Heart left ventricle (tissue), 16 donors: ENCODE measurements at places on chromosomes 13 and 19. TPM values are rescaled to one million over a fixed set of nuclear protein-coding genes. Genes with fewer than 3 reads are reported as not detected.

SIGLEC7 gene
- not detected for total RNA-seq

IGFL1 gene
- total RNA-seq: not detected

PRR22 gene
- total RNA-seq: 1.1 TPM

HIPK4 gene
- 0.07 TPM for total RNA-seq

ATP5F1D gene
- total RNA-seq: 201 TPM

DNA sequence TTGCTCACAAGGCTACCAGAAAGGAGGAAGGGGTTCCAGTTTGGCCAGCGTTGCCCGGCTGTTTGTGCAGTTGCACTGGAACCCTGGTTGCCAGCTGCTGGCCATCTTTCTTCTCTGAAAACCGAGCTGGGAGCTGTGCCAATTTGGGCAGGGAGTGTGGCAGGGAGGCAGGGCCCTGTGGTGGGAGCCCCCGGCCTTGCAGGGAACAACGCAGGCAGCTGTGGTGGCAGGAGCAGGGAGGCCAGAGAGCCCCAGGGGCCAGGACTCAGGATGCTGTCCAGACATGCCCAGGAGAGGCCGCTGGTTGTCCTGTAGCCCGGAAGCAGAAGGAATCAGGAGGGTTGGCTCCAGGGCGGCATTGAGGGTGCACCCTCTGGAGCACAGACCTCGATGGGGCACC, 4.8 kb downstream of the KMT5C start:
- DNase-seq: no peak
- H3K4me1 ChIP-seq: peaks cover 28% of the 10 kb centered on the region
- H3K36me3 ChIP-seq: peaks cover 19% of the 10 kb centered on the region
- H3K27me3 ChIP-seq: no peaks in the 10 kb centered on the region
- no peak overlapping the region for H3K4me3 ChIP-seq

GRCh38 chr13:87887459-87888123, 216.4 kb downstream of the SLITRK5 start:
- no peak for DNase-seq
- H3K36me3 ChIP-seq: no peaks in the 10 kb centered on the region
- no peak overlapping the region for H3K27ac ChIP-seq
- no peaks in the 10 kb centered on the region for H3K27me3 ChIP-seq
- H3K4me1 ChIP-seq: no peaks in the 10 kb centered on the region
- no peak overlapping the region for H3K4me3 ChIP-seq

DNA sequence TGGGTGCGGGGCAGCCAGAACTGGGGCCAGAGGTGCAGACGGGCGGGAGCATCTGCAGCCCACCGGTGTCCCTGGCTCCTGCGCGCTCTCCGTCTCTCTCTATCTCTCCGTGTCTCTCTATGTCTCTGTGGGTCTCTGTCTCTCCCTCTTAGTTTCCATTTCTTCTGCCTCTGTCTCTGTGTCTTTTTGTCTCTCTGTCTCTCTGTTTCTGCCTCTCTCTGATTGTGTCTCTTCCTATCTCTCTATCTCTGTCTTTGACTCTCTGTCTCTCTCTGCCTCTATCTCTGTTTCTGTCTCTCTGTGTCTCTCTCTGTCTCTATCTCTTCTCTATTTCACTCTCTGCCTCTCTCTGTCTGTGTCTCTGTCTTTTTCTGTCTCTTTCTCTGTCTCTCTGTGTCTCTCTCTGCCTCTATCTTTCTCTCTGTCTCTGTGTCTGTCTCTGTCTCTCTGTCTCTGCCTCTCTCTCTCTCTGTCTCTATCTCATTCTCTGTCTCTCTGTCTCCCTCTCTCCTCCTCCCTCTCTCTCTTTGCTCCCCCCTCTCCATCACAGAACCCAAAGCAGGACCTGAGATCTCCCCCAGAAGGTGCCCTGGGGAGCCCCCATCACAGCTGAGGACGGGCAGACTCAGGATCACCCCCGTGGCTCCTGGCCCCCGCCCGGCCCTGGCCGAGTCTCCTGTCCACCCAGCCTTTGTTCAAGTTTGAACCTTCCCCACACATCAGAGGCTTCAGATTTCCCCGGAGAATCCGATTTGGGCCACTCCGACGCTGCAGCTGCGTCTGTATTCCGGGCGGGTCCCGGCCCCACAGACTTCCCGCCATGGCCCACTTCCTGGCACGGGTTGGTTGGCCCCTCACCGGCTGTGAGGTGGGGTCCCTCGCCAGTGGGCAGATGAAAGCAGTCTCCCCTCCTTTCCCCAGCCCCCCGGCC, 48.6 kb upstream of the TCF3 start:
- no peak overlapping the region for H3K4me3 ChIP-seq
- no peaks in the 10 kb centered on the region for H3K36me3 ChIP-seq
- H3K27ac ChIP-seq: no peak overlapping the region
- H3K4me1 ChIP-seq: no peaks in the 10 kb centered on the region
- peaks cover 29% of the 10 kb centered on the region for H3K27me3 ChIP-seq

DNA sequence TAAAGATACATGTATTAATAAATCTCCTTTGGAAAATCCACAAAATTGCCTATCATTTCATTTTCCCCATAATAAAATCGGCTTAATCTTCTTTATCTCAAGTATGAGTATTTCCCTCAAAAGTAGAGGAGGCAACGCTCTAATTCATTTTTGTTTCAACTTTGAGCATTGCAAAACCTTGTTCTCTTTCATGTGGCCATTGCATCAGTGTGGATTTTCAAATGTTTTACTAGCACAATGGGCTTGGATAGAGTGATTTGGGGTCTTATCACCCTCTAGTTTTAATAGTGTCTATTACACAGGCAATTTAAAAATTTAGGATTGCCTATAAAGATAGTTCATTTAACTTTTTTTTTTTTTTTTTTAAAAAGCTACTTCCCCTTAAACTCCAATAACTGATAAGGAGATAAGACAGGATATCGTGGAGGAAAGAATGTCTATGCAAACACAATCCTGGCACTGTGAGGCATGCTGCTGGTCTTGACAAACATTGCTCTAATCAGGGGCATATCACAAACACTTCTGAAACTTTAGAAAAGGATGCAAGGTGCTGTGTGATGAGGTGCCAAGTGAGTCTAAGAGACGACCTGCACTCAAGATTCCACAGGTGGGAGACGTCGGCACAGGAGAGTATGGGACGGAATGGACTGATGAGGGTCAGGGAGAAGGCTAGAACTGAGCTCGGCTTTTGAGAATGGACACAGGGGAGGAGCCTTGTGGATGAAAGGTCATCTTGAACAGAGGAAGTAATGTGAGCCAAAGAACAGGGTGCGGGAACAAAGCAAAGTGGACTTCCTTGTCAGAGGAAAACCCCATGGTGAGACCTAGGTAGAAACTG, 199.7 kb downstream of the IRS2 start:
- H3K27me3 ChIP-seq: no peaks in the 10 kb centered on the region
- no peak overlapping the region for H3K27ac ChIP-seq
- H3K36me3 ChIP-seq: no peaks in the 10 kb centered on the region
- DNase-seq: no peak

- H3K27ac ChIP-seq: no peak overlapping the region
- no peaks in the 10 kb centered on the region for H3K36me3 ChIP-seq
- no peak for DNase-seq
Measured at GRCh38 chr19:29321116-29321515, 108.2 kb upstream of the UQCRFS1 start.

DNA sequence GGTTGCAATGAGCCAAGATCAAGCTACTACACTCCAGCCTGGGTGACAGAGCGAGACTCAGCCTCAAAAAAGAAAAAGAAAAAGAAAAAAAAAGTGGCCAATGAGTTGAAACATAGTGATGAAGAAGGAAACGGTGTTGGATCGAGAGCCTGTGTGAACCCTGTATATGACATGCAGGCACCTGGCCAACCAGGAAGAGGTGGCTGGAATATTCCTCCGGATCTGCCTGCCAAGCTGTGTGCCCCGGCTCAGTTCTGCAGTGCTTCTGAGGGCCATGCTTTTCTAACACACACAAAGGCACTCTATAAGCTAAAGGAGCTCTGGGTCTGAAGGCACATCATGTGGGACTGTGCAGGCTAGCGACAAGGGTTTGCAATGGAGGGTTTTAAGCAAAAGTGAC, 3.7 kb upstream of the ZNF444 start:
- no peak overlapping the region for H3K4me3 ChIP-seq
- H3K36me3 ChIP-seq: no peaks in the 10 kb centered on the region
- H3K27ac ChIP-seq: no peak overlapping the region
- DNase-seq: no peak
- no peaks in the 10 kb centered on the region for H3K27me3 ChIP-seq
- peaks cover 12% of the 10 kb centered on the region for H3K4me1 ChIP-seq

DNA sequence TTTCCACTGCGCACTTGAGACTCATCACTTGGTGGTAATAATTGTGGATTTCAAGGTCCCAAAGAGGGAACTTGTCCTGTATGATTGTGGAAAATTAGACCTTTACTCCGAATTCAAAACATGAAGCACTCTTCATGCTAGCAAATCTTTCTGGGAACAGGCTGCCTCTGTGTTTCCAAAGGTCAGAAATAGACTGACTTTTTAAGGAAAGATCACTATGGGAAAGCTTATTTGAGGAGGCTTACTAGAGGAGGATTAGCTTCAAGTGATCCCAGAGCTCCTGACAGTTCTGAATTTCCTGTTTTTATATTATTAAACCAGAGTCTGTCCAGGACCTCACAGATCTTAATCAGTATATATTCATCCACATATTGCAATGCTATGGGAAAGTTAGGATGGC, 5.5 kb downstream of the WDFY2 start:
- H3K36me3 ChIP-seq: no peaks in the 10 kb centered on the region
- no peaks in the 10 kb centered on the region for H3K27me3 ChIP-seq
- no peak for DNase-seq
- no peak overlapping the region for H3K4me3 ChIP-seq

DNA sequence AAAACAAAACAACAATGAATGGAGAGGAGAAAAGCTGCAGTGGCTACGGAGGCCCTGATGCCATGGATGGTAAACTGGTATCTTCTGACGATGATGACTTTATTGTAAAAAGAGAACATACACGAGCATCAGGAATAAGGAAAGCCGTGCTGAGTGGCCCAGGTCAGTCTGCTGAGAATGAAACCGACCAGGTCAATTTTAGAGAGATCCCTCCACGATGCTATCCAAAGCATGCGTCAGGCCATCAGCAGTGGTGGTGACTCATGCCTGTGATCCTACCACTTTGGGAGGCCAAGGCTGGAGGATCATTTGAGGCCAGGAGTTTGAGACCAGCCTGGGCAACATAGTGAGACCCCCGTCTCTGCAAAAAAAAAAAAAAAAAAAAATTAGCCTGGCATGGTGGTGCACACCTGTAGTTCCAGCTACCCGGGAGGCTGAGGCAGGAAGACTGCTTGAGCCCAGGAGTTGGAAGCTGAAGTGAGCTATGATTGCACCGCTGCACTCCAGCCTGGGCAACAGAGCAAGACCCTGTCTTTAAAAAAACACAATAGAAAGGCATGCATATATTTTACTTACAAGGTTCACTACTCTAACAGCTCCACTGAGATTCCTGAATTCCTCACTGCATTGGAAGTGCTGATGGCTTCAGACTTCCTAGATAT, 62.3 kb downstream of the GADD45B start:
- H3K4me3 ChIP-seq: no peak overlapping the region
- H3K36me3 ChIP-seq: no peaks in the 10 kb centered on the region
- no peak overlapping the region for H3K27ac ChIP-seq
